ENCODE measurements at places on chromosomes 4 and X. TPM values are rescaled to one million over a fixed set of nuclear protein-coding genes. Genes with fewer than 3 reads are reported as not detected.

Gene PLP2
- 10.2 TPM for total RNA-seq

Gene CFAP99
- total RNA-seq, result 0.16 TPM

Gene MBTPS2
- total RNA-seq, result 2.9 TPM

Gene TEX11
- not detected for total RNA-seq

Gene GUCY1B1
- 6.9 TPM for total RNA-seq

Measured in bladder microvascular endothelial cell (primary cell).